ENCODE measurements at places on chromosomes 5 and 9. TPM values are rescaled to one million over a fixed set of nuclear protein-coding genes. Genes with fewer than 3 reads are reported as not detected.

GRCh38 chr5:30505014-30505886 lies 688.2 kb upstream of the CDH6 start:
- no peaks in the 10 kb centered on the region for H3K4me1 ChIP-seq
- no peak for DNase-seq
- no peak overlapping the region for H3K27ac ChIP-seq
- H3K27me3 ChIP-seq: no peaks in the 10 kb centered on the region
- H3K4me3 ChIP-seq: no peak overlapping the region

DNA sequence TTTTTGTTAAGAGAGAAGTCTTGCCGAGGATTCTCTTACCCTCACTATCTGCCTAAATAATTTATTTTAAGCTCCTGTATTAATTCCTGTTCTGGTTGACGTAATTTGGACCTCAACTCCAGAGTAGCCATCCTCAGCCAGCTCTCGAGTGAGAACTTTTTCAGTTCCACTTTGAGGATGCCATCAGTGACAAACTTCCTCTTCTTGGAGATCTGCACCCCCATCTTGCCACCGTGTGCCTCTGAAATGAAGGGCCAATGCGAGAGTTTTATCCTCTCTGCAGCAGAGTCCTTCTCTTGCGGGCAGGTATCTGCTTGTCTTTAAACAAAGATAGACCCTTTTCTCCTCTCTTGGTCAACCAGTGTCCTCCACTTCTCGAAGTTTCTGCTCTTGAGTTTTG lies 19.5 kb upstream of the TMEM174 start:
- peaks cover 7% of the 10 kb centered on the region for H3K27me3 ChIP-seq
- no peak overlapping the region for H3K27ac ChIP-seq
- no peaks in the 10 kb centered on the region for H3K36me3 ChIP-seq
- peaks cover 28% of the 10 kb centered on the region for H3K4me1 ChIP-seq
- no peak for DNase-seq

DNA sequence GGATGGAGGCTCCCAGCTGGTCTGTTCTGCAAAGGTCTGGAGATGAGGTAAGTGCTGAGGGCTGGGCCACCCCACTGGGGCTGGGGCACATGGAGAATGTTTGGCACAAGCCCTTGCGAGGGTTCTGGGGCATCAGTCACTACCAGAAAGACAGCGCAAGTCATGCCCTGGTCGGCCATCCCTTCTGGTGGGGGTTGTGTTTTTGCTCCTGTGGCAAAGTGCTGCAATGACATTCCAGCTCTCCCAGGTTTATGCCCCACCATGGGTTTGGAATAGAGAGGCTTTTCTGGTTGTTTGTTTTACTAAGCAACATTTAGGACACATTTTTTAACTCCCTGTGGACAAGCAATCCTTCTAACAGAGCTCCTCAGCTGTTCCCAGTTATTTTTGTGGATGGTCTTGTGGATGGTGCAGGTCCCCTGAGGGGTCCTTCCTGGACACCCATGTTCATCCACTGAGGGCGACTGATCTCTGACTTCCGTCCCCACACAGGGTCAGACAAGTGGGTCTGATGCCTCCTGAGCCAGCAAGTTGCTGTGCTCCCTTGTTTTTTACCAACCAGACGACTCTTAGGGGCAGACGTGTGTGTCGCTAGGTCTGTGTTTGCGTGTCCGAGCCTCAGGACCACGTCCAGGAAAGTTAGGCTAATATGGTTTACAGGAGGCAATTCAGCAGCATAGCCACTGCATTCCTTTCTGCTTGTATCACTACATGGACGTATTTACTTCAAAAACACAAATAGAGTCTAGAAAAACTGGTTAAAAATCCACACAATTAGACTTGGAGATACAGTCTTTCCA lies 64.9 kb upstream of the ECM2 start:
- peaks cover 21% of the 10 kb centered on the region for H3K36me3 ChIP-seq
- peak; percentile 11 for DNase-seq
- H3K27me3 ChIP-seq: peaks cover 4% of the 10 kb centered on the region
- no peak overlapping the region for H3K27ac ChIP-seq
- peaks cover 29% of the 10 kb centered on the region for H3K4me1 ChIP-seq
- H3K4me3 ChIP-seq: no peak overlapping the region

GRCh38 chr9:77981332-77981731 lies 50.3 kb downstream of the GNAQ start:
- no peaks in the 10 kb centered on the region for H3K36me3 ChIP-seq
- DNase-seq: peak; percentile 72
- H3K4me3 ChIP-seq: peak overlapping the region; percentile 73
- H3K27me3 ChIP-seq: no peaks in the 10 kb centered on the region
- peak overlapping the region; percentile 56 for H3K27ac ChIP-seq

GRCh38 chr5:153866176-153866575 lies 172.5 kb downstream of the FAM114A2 start:
- peak; percentile 28 for DNase-seq
- no peak overlapping the region for H3K4me3 ChIP-seq
- no peaks in the 10 kb centered on the region for H3K36me3 ChIP-seq
- H3K4me1 ChIP-seq: peaks cover 8% of the 10 kb centered on the region
- H3K27ac ChIP-seq: no peak overlapping the region

DNA sequence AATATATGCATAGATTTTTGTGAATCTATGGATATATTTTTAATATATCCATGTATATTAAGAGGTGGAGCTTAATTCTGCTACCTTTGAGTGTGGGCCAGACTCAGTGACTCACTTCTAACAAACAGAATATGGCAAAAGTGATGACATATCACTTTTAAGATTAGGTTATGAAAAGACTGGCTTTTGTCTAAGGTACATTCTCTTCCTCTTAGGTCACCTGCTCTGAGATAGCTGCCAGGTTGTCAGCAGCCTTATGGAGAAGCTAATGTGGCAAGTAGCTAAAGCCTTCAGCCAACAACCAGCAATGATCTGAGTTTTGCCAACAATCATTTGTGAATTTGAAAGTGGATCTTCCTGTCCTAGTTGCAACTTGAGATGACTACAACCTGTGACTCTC lies 83.8 kb downstream of the ANKRD31 start:
- H3K36me3 ChIP-seq: no peaks in the 10 kb centered on the region
- H3K4me3 ChIP-seq: no peak overlapping the region
- no peak overlapping the region for H3K27ac ChIP-seq
- no peak for DNase-seq
- no peaks in the 10 kb centered on the region for H3K4me1 ChIP-seq

HRCT1 gene
- 4.5 TPM for total RNA-seq

All from HFFc6 (cell line).